MG63 (cell line): ENCODE measurements at places on chromosomes 16 and 17.

- no peak for DNase-seq
Observed at GRCh38 chr16:70676675-70677498, 9.0 kb downstream of the MTSS2 start.

GRCh38 chr16:87415441-87415840 lies 23.3 kb downstream of the MAP1LC3B start:
- no peak for DNase-seq

DNA sequence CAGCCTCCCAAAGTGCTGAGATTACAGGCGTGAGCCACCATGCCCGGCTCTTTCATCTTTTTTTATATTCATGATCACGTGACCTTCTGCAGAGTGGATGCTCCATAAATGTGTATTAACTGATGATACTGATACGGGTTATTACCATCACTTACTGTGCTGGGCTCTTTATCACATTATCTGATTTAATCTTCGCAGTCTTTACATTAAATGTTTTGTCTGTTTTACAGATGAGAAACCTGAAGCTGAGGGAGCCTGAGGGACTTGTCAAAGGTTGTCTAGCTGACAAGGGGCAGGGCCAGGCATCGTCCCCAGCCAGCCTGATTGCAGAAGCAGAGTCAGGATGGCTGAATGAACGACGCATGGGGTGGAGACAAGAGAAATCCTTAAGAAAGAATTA lies 104.4 kb downstream of the NTN1 start:
- no peak for DNase-seq

DNA sequence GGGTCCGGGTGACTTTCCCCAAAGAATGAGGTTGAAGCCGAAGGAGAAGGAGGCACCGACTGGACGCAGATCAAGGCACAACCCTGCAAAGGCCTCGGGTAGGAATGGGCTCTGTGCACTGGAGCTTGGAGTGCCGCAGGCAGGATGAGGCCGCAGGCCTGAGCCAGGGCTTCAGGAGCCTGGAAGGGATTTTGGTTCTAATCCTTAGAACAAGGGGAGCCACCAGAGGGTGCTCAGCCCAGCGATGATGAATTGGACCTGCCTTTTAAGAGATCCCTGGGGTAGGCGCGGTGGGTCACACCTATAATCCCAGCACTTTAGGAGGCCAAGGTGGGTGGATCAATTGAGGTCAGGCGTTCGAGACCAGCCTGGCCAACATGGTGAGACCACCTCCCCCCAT lies 8.1 kb downstream of the CIBAR2 start:
- DNase-seq = no peak

DNA sequence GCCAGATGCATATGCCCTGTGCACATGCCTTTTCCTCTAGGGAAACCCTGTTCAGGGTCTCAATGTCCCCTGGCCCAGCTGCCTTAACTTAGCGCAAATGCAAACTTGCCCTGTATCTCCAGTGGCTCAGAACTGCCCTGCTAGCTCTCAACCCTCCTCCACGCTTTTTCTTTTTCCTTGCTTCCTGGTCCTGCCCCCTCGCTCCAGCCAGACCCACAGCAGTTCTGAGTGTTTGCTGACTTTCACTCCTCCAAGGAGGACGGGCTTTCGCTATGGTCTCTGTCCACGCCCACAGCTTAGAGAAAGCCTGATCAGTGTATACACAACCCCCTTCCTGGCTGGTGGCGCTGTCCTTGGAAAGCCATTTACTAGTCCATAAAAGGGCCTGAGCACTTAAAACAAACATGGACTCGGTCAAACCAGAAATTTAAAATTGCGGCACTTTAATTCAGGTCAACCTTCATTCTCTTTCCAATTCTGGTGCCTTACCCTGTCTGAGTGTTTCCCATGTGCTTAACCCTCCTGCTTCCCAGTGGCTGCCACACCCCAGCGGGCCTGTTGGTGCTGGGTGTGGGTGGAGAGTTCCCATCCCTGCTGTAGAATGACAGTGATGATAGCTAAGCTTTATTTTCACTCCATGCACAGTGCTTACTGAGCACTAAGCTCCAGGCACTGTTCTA lies 15.6 kb upstream of the TMEM98 start:
- peak; percentile 41 for DNase-seq
